ENCODE measurements at places on chromosomes 11 and 22.

GRCh38 chr11:69200331-69201065 is 44.8 kb downstream of the SMIM38 start:
- DNase-seq: no peak

GRCh38 chr22:47599753-47600152 is 837.3 kb downstream of the TBC1D22A start:
- DNase-seq: no peak

- no peak for DNase-seq
Observed at GRCh38 chr11:127381247-127381646, 380.7 kb upstream of the KIRREL3 start.

DNA sequence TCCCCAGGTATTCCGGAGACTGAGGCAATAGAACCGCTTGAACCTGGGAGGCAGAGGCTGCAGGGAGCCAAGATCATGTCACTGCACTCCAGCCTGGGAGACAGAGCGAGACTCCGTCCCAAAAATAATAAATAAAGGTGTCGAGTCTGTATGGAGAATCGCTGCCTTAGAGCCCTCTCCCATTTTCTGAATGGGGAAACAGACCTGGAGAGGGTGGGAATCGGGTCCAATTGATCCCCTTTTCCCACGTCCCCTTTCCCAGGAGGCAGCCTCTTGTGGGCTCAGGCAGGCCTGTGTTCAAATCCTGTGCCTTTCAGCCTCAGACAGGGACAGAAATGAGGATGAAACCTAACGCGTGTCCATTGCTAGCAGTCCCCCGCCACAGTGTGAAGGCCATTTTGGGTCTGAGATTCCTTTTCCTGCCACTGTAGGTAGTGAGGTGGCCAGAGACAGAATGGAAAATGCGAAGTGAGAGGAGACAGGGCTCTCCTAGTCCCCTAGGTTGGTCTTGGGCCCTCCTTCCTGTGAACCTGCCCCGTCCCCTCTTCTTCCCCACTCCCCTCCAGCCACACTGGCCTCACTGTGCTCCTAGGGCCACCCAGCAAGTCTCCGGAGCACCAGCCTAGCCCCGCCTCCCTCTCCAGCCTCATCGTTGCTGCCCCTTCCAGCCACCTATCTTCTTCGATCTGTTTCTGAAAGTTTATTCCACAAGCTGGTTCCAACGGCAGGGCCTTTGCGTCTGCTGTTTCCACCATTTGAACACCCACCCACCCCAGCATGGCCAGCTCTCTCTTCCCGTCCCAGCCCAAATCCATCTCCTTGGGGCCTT is 2.7 kb upstream of the POLDIP3 start:
- no peak for DNase-seq

- no peak for DNase-seq
Observed at GRCh38 chr22:39939830-39940229, 20.4 kb upstream of the TMA7B start.

DNA sequence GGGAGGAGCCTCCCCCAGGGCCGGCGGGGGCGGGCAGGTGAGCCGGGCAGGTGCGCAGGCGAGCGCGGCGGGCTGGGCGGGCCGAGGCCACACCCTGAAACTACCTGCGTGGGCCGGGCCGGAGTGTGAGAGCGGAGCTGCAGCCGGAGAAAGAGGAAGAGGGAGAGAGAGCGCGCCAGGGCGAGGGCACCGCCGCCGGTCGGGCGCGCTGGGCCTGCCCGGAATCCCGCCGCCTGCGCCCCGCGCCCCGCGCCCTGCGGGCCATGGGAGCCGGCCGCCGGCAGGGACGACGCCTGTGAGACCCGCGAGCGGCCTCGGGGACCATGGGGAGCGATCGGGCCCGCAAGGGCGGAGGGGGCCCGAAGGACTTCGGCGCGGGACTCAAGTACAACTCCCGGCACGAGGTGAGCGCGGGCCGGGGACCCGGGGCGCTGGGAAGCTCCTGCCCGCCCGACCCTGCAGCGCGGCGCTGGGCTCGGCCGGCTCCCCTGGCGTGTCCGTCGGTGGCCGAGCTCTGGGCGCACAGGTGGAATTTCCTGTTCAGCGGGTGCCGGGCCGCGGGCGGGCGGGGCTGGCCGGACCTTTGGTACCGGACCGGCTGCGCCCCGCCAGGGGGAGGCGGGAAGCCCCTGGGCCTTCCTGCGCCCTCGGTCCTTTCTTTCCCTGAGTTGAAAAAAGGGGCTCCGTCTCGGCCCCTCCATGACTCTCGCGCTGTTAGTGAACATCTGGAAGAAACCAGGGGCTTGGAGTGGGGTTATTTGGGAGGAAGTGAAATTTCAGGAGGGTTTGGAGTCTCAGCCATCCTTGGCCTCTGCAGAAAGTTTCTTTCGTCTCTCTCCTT is at the start of gene ST14:
ST14 (plus strand) TSS at position 126 of the 841 bp plus-strand sequence; CDS start at position 324, 198 bp downstream.
- DNase-seq: no peak

GRCh38 chr11:60872961-60873524 is 5.7 kb downstream of the ZP1 start:
- DNase-seq: no peak

DNA sequence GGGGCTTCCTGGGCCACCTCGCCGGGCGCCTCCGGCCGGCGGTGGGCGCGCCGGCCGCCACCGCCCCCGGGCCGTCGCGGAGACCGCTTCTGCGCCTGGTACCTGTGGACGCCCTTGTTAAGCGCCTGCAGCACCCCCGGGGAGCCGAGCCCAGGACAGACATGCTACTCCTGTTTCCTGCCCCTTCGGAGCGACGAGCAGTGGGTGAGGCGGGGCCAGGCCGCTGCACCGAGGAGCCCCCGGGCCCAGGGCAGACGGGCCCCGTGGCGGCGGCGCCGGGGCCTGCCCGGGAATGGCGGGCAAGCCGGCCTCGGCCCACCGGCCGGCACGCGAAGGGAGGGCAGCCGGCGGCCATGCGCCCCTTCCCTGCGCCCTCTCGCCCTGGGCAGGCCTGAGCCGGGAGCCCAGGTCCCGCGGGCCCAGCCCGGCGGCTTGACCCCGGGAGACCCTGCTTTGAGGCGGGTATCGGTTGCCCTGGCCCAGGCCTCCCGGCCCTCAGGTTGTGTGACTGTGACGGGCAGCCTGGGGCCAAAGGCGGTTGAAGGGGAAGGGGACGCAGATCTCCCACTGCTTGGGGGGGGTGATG is 789 bp upstream of the KDM2A start:
- no peak for DNase-seq

DNA sequence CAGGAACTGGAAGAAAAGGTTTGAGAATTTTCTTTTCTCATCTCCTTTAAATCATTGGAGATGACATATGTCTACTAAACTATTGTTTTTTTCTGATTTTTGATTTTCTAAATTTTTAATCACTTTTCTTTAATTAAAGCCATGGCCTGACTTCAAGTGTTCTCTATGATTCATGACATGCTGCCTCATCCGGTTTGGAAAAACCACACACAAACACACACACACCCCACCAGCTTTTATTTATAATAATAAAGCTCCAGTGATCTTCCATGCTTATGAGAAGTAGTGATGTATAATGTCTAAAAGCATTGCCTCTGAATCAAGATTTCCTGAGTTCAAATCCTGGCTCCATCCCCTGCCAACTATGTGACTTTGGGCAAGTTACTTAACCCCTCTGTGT is 179.2 kb downstream of the SPON1 start:
- DNase-seq: no peak

GRCh38 chr11:76327756-76328388 is 53.1 kb downstream of the THAP12 start:
- no peak for DNase-seq

GRCh38 chr11:34305193-34305592 is 52.6 kb downstream of the ABTB2 start:
- DNase-seq: no peak

DNA sequence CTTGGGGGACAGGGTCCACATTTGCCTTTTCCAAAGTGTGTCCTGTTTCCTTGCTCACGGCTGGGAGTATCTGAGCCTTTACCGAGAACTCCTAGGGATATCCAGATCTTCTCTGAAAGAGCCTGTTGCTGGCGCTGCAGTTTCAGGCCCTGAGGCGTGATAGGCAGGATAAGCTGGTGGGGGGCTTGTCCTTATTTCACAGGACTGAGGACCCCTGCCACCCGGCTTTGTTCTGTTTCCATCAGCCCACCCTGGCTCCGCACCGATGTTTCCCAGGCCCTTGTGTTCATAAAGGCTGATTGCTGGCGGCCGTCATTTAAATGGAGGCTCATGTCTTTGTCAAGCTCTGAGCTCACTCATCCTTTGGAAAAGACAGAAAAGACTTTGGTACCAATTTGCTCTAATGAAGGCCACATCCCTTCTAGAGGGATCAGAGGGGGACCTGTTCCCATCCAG is 9.4 kb upstream of the NPTXR start:
- no peak for DNase-seq

DNA sequence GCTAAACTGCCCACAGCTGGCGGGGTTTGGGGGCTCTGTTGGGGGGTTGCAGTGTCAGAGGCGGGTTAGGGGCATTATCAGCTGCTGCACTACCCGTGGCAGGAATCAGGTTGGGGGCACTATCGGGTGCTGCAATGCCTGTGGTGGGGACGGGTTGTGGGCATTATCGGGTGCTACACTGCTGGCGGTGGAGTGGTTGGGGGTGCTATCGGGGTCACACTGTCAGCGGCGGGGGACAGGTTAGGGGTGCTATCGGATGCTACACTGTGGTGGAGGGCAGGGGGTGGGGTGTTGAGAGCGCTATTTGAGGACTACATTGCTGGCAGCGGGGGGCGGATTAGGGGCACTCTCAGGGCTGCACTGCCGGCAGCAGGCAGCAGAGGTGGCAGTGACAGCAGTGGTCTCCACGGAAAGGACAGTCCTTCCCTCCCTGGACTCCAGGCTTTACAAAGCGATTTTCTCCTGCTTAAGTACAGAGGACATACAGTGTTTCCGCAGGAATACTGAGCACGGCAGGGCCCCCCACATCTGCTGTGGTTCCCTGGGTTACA is 119.5 kb upstream of the VPREB1 start:
- DNase-seq: no peak

- DNase-seq: peak; percentile 37
Observed at GRCh38 chr22:28907311-28908008, 24.1 kb downstream of the ZNRF3 start.

DNA sequence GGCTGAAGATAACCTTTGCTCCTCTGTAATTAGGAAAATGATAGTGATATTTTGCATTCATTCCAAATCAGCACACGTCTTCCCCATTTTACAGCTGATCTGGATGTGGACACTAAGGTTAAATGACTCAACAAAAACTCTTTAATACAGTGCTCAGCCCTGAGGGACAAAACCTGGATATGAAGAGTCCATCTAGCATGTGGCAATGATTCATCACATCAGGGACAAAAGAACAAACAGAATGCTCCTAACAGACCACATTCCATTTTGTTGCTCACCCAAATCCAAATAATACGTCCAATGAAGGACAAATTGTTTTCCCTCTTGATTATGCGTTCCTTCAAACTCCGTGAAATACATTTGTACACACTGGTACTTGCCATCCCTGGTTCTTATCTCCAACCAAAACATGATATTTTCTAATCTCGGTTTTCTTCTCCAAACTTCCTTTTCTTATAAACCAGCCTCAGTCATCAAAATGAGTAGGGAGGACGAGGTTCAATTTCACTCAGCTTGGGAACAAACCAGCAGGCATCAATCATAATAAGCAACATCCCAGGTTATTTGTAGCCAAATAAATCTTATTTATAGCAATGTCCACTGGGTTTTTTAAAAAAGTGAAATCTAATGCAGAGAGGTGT is 53.7 kb upstream of the MTMR2 start:
- no peak for DNase-seq

DNA sequence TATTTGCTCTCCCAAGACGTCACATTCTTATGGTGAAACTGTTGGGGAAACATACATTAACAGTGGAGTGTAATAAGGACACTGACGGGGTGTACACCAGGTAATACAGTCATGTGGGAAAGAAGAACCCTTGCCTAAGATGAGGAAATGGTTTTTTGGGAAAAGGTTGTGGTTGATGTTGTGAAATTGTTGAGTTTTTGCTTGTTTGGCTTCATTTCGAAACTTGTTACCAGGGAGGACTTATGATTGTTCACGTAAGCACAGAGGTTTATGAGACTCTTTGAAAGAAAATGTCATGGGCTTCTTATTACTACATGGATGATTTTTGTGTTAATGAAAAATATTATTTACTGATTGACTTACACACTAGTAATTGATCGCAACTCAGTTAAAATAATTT is 16.8 kb downstream of the ANO3 start:
- no peak for DNase-seq

DNA sequence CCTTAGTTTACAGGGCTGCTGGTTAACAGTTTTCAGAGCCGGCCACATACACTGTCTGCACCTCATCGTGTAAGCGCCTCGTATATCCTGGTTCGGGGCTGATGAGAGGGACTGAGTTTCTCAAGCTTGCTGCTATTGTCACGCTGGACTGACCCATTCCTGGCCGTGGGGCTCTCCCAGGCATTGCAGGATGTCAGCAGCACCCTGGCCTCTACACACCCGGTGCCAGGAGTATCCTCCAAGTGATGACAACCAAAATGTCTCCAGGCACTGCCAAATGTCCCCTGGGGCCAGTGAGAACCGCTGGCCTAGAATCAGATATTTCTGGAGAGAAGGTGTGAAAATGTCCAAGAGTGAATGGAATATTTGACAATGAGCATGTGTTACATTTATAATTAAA is 82.8 kb downstream of the ST3GAL4 start:
- no peak for DNase-seq

- DNase-seq: no peak
Observed at GRCh38 chr22:31628969-31629708, 32.9 kb downstream of the PISD start.

DNA sequence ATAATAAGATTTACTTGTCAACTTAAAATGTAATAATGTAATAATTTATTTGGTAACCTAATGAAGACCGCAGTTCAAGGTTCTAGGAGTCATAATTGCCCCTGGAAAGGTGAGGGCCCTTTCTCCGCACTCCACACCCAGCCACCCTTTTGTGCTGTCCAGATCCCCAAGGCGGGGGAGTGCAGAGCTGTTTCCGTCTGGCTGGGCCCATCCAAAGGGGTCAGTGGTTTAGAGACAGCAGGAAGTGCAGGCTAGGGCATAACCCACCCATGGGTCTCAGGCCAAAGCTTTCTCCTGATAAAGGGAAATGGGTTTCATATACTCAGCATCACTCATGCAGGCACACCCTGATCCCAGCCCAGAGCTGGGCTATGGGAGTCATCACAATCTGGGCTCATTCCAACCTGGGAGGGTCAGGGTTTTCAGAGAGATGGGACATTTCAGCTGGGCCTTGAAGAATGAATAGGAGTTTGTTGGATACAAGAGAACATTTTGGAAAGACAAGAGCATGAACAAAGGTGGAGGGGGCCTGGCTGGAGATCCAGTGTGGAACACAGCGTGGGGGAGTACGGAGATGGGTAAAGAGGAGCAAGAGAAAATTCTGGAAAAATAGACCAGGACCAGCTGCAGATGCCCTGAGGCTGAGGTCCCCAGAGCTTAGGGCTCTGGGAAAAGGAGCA is 432.2 kb downstream of the TBC1D22A start:
- DNase-seq: no peak

- no peak for DNase-seq
Observed at GRCh38 chr11:3834664-3835461, 5.9 kb downstream of the RHOG start.

All from activated CD8-positive, alpha-beta memory T cell treated with anti-CD3 and anti-CD28 coated beads for 48 hours (primary cell).